Nucleus accumbens (tissue), 56 donors: ENCODE measurements at places on chromosomes 2 and 18.

- DNase-seq: no peak
These were observed 29.1 kb downstream of the UXS1 start for GRCh38 chr2:106165029-106165428.

DNA sequence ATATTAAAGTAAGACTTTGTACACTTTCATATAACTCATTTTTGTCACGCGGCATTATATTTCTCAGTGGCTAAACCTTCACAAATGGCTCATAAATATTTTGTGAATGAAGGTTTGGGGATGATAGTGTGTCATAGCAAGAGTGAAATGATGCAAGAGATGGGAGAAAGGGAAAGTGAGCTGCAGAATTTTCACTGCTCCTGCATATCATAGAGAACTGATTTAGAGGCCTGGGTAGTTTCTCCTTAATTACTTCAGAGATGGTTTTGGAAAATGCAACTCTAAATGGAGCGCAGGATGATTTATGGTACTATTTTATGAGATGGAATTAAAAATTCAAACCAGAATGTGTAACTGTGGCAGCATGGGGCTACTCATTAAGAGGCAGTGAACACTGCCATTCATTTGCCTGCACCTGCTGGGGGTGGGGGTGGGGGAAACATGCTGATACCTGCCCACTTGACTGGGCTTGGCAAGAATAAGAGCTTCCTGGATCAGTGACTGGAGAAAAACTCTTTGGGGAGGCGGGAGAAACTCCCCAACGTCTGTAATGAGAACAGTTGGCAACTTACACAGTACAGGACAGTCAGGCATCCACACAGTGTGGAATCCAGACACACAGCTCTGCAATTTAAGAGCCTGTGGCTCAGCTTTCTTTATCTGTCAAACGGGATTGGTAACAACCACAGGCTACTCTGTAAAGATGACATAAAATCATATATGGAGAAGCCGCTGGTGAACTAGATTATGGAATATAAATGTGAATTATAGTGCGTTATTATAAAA, 941.9 kb downstream of the SLC4A3 start:
- no peak for DNase-seq

- no peak for DNase-seq
These were observed 32.4 kb upstream of the NCK2 start for GRCh38 chr2:105712166-105712915.

- DNase-seq: no peak
These were observed 28.7 kb downstream of the SH2D6 start for GRCh38 chr2:85447222-85447585.

DNA sequence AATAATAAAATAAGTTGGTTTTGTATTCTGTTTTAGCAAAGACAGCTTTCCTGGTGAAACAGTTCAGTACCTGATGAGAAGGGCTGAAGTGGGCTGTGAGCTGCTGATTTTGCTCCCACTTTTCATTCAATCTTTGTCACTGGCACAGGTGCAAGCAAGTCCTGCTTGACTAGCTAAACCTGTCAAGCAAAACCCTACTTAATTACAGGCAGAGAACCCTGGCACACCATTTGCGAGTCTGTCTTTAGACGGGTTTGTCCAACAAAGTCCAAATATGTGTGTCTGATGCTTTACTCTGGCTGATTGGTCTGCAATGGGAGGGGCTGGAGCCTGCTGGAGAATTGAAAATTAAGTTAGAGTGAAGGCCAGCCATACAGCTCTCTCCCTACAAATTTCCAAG, 267.2 kb downstream of the EPHA4 start:
- DNase-seq: no peak

GRCh38 chr2:31212659-31213600, 4.4 kb downstream of the CAPN14 start:
- no peak for DNase-seq

DNA sequence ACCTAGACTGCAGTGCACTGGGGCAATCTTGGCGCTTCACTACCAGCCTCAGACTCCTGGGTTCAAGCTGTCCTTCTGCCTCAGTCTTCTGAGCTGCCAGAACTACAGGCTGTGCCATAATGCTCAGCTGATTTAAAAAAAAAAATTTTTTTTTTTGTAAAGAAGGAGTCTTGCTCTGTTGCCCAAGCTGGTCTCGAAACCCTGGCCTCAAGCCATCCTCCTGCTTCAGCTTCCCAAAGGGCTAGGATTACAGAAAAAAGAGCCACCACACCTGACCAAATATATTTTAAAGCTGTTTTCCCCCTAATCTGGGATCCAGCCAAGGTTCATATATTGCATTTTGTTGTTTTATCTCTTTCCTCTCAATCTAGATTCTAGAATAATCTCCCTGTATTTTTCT, 82.2 kb downstream of the RAB31 start:
- DNase-seq: no peak

GRCh38 chr18:12076424-12077140, 17.1 kb upstream of the ANKRD62 start:
- DNase-seq: no peak

DNA sequence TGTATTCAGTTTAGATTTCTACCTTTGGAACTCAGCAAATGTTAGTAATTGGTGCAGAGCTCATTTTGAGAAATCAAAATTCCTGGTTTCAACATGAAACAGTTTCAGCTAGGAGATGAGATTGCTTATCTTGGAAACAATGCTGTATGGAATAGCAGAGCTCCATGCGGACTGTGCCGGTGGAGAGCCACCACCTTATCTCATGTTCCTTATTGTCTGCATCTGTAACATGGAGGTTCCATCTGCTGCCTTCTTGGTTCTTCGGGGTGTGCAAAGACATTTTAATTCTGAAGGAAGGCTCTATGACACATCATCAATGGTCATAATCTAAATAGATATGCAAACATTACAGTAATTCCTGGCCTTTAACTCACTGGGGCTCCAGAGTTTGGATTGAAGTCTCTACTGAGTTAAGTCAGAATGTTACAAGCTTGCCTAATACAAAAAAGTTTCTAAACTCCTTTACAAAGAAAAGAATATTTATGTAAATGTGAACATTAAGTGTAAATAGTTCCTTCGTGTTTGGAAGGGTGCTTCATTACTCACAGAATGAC, 65.3 kb downstream of the PRKRA start:
- no peak for DNase-seq

DNA sequence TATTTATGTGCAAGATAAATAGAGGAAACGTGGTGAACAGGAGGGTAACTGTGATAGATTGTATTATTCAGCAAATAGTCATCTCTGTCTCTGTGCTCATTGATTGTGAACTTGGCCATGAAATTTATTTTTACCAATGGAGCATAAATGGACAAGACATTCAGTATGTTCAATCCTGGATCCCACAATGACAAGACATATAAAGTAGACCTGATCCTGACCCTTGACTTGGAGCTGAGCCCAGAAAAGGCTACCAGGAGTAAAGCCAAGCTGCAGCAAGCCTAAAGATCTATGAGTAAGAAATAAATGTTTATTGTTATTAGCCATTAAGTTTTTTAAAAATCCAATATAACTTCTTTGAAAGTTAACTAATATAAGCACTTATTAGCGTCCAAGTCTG, 531.2 kb downstream of the PIK3C3 start:
- DNase-seq: no peak

DNA sequence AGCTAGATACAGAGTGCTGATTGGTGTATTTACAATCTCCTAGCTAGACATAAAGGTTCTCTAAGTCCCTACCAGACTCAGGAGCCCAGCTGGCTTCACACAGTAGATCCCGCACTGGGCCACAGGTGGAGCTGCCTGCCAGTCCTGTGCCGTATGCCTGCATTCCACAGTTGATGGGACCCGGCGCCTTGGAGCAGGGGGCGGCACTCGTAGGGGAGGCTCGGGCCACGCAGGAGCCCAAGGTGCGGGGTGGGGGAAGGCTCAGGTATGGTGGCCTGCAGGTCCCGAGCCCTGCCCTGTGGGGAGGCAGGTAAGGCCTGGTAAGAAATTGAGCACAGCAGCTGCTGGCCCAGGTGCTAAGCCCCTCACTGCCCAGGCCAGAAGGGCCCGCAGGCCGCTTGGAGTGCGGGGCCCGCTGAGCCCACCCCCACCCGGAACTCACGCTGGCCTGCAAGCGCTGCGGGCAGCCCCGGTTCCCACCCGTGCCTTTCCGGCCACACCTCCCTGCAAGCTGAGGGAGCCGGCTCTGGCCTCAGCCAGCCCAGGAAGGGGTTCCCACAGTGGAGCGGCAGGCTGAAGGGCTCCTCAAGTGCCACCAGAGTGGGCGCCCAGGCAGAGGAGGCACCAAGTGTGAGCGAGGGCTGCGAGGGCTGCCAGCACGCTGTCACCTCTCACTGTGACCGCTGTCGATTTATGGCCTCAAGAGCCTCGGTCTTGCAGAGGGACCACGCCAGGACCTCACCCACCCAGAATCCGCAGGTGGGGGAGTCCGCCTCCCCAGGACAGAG, 76.5 kb downstream of the MEX3C start:
- DNase-seq: no peak

GRCh38 chr18:7070466-7070865, 47.1 kb downstream of the LAMA1 start:
- no peak for DNase-seq

DNA sequence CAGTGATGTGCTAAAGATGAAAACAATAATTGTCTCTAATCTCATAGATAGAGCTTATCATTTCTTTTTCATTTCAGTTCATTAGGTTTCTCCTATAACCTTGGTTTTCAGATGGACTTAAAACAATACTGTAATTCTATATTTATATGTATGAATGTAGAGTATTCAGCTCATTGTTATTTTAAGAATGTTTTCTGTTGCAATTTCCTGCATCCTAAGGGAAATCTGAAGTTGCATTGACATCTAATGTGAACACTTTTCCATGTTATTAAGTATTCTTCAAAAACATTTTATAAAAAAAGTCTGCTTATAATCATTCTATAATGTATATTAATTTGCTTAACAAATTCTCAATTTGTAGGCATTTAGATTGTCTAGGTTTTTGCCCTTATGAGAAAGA, 288.9 kb downstream of the XIRP2 start:
- no peak for DNase-seq

DNA sequence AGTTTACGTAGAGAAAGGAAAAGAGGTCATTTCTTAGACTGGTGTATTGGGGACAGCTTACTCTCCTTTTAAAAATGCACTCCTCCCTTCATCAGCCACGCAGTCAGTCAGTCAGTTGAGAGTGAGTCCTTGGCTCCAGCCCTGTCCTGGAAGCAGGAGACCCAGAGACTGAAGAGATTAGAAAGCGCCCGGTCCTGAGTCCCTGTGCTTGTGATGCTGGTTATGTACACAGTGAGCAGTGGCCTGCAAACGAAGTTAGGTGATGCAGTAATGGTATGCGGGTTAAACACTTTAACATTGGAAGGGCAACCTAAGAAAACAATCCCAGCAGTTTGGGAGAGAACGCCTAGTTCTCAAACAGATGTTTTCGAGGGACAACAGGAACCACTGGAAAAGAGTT, 6.3 kb upstream of the ASB1 start:
- no peak for DNase-seq

- no peak for DNase-seq
These were observed 235.3 kb upstream of the PXDN start for GRCh38 chr2:1979569-1979968.

DNA sequence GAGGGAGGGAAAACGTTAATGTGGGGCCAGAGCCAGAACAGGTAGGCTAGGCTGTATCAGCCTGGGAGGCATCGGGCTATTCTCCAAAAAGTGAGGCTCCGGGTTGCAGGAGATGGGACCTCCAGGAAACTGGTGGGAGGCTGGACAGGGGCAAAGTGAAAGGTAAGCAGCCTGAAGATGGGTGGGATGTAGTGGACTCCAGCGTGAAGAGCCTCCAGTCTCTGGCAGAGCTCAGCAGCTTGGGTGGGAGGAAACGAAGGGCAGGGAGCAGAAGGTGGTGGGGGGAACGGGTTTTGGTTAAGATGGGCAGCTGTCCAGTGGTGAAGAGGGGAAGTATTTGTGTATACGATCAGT, 3.1 kb upstream of the EMX1 start:
- DNase-seq: no peak

DNA sequence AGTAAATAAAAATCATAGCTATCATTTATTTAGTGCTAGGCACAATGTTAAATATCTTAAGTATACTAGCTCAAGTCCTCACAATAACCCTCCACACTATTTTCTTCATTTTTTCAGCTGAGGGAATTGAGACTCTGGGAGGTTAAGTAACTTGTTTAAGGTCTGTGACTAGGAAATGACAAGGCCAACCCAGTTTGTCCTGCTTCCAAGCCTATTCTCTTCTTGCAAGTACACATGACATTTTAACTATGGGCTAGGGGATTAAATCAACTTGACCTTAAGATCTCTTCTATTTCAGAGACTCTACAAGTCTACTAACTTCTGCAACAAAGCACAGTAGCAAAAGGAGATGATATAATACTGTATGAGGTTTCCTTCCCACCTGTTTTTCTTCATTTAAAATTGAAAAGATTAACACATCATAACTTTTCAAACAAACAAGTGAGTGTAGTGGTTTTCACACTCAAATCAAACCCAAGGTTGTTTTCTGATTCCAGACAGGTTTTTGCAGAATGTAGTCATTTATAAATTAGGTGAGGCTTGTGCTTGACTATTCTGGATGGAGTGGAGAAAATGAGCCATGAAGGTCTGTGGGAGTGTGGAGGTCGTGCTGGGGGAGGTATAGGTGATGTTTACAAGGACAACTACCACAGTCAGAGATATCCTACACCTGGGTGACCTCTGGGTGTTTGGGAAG, 57.0 kb downstream of the CD28 start:
- no peak for DNase-seq

DNA sequence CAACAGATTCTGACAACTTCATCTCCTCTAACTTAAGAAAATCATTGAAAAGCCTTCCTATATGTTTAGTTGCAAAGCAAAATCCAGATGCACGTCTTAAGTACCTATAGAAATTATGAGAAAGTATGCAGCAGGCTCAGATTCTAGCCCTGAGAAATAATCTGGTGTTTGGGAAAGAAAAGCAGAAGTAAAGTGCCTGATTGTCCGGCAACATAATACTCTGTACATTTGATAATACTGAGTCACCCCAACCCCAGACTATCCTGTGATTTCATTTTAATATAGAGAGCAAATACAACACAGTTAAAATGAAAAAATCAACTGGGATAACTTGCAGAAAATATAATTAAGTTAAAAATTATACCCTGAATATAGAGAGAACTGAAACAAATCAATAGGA, 13.5 kb downstream of the RFX8 start:
- no peak for DNase-seq

DNA sequence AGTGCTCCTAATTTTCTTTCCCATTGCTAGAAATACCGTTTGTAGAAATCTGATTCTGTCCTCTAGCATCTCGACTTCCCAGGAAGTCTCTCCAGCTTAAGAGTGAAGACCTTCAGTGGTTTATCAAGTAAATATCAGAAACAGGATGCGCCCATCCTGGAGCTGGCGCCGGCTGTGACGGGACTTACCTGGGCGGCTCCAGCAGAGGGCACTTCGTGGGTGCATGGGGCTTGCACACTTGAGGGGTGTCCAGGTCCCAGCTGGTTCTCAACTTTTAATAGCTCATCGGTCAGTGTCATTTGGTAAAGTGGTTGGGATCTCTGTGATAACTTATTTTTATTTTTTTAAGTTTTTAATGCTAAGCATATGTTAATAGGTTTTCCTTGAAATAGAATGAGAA, 167.0 kb upstream of the TPO start:
- DNase-seq: no peak

- no peak for DNase-seq
These were observed 551.7 kb downstream of the LRP1B start for GRCh38 chr2:141579071-141579470.

GRCh38 chr2:205283736-205284270, 398.5 kb upstream of the NRP2 start:
- DNase-seq: no peak
